ENCODE measurements at places on chromosomes 6 and 20. TPM values are rescaled to one million over a fixed set of nuclear protein-coding genes. Genes with fewer than 3 reads are reported as not detected.

CEBPB gene
- total RNA-seq = 63.1 TPM

PRDM1 gene
- 4.2 TPM for total RNA-seq

CCDC28A gene
- 12.8 TPM for total RNA-seq

BTN1A1 gene
- total RNA-seq = not detected

PPP1R3G gene
- total RNA-seq = 1.7 TPM

MOG gene
- total RNA-seq = not detected

PACSIN1 gene
- 0.04 TPM for total RNA-seq

MRAP2 gene
- total RNA-seq = 1.3 TPM

ZSCAN23 gene
- not detected for total RNA-seq

PRDM13 gene
- 1.1 TPM for total RNA-seq
